ENCODE measurements at places on chromosomes 12 and 14. TPM values are rescaled to one million over a fixed set of nuclear protein-coding genes. Genes with fewer than 3 reads are reported as not detected.

Gene STYK1
- 2.4 TPM for total RNA-seq

Gene INSM2
- total RNA-seq = 1.7 TPM

Gene STON2
- 14.0 TPM for total RNA-seq

Gene SYT1
- 8.4 TPM for total RNA-seq

Gene ANAPC5
- total RNA-seq = 139 TPM

Gene ERBB3
- total RNA-seq = 3.1 TPM

Gene TAS2R50
- total RNA-seq = 5.8 TPM

Gene TAS2R14
- total RNA-seq = 21.4 TPM

Gene BHLHE41
- total RNA-seq = 7.9 TPM

Gene KCNH5
- total RNA-seq = 5.3 TPM

Gene GCN1
- 45.0 TPM for total RNA-seq

Gene AKAP5
- 16.6 TPM for total RNA-seq

Gene GPD1
- 0.48 TPM for total RNA-seq

Gene MYH6
- total RNA-seq = not detected

Gene KRT3
- not detected for total RNA-seq

Gene PRH2
- total RNA-seq = 1.4 TPM

Gene LAG3
- 1.7 TPM for total RNA-seq

Gene PARPBP
- total RNA-seq = 14.2 TPM

Gene HOXC12
- not detected for total RNA-seq

Gene WNT5B
- total RNA-seq = 101 TPM

Gene PTPN21
- 15.4 TPM for total RNA-seq
